ENCODE measurements at places on chromosomes 5 and 9. TPM values are rescaled to one million over a fixed set of nuclear protein-coding genes. Genes with fewer than 3 reads are reported as not detected.

DNA sequence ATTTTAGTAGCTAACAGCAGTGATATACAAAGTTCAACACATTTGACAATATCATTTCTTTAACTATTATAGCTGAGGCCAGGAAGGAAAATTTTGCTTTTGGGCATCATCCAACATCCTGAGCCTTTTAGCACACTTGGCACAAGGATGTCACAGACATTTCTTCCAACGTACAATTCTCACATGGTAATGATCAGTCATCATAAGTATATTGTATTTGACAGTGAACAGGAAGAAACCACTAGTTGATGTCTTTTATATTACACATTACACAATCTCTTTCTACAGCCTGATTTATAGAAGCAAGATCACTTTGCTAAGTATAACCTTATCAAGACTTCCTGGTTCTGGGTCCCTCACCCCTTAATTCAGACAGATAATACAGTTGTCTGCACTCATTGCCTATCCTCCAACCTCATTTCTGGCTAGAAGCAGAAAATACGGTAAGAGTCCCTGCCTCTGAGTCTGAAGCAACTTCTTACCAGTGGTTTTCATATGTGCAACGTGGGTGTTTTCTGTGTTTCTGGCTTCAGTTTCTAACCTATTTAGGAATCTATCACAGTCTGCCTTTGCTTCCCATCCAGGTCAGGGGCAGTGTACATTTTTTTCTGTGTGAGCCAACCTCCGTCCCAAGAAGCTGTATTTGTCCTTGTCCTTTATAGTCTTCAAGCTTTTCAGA lies 167.8 kb downstream of the PAM start:
- no peaks in the 10 kb centered on the region for H3K27me3 ChIP-seq
- H3K36me3 ChIP-seq: peaks cover 32% of the 10 kb centered on the region
- H3K27ac ChIP-seq: no peak overlapping the region
- DNase-seq: no peak
- H3K4me1 ChIP-seq: peaks cover 13% of the 10 kb centered on the region
- H3K4me3 ChIP-seq: no peak overlapping the region

GRCh38 chr9:76588316-76588715 lies 129.3 kb downstream of the GCNT1 start:
- no peaks in the 10 kb centered on the region for H3K36me3 ChIP-seq
- H3K27ac ChIP-seq: no peak overlapping the region
- DNase-seq: no peak
- H3K4me1 ChIP-seq: peaks cover 16% of the 10 kb centered on the region
- H3K27me3 ChIP-seq: no peaks in the 10 kb centered on the region
- no peak overlapping the region for H3K4me3 ChIP-seq

DNA sequence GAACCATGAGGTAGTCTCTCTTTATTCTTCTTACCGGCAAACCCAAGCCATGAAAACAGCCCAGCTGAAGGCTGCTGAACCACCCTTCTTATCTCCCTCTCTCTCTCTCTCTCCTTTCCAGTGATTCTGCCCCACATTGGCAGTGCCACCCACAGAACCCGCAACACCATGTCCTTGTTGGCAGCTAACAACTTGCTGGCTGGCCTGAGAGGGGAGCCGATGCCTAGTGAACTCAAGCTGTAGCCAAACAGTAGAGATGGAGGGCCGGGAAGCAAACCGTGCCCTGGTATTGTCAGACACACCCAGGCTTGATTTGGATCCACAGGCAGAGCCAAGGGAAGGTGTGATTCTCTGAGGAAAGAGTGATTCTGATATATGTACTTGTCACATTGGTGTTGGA lies 14.0 kb downstream of the GRHPR start:
- no peaks in the 10 kb centered on the region for H3K4me1 ChIP-seq
- H3K36me3 ChIP-seq: peaks cover 35% of the 10 kb centered on the region
- DNase-seq: no peak
- no peak overlapping the region for H3K4me3 ChIP-seq

GRCh38 chr9:7300484-7300883 lies 499.1 kb downstream of the DMAC1 start:
- H3K4me3 ChIP-seq: no peak overlapping the region
- no peaks in the 10 kb centered on the region for H3K27me3 ChIP-seq
- H3K4me1 ChIP-seq: no peaks in the 10 kb centered on the region
- H3K36me3 ChIP-seq: no peaks in the 10 kb centered on the region
- no peak for DNase-seq
- no peak overlapping the region for H3K27ac ChIP-seq

DNA sequence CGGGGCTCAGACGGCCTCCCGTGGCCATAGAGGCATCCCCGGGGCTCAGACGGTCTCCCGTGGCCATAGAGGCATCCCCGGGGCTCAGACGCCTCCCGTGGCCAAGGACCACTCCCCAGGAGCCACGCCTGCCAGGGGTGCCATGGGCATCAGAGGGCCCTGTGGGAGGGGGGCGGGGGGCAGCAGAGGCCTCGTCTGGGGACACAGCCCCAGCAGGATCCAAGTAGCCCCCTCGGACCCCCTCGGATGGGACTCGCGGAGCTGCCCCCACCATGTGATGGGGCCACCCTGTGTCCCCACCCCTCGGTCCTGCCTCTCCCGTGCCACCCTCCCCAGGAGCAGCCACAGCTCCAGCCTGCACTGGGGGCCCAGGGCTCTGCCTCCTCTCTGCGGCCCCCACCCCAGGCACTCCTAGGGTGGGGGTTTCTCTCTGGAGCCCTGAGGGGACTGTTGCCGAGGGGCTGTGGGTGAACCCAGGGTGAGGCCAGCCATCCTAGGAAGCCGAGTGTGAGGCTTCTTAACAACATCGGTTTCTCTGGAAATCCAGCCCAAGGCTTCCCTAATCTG lies 2.5 kb downstream of the ENTPD8 start:
- no peak for DNase-seq
- no peak overlapping the region for H3K4me3 ChIP-seq
- peaks cover 9% of the 10 kb centered on the region for H3K27me3 ChIP-seq
- no peaks in the 10 kb centered on the region for H3K36me3 ChIP-seq

CAMK4 gene
- total RNA-seq: 2.7 TPM
